ENCODE measurements at places on chromosomes 7 and 10.

GRCh38 chr7:74252893-74253292 is 1.3 kb downstream of the RFC2 start:
- no peak for DNase-seq

GRCh38 chr7:98909487-98909886 is 31.2 kb downstream of the TRRAP start:
- DNase-seq, result no peak

- DNase-seq, result no peak
Observed at GRCh38 chr7:151057506-151057988, at the start of gene CDK5. CDK5 (minus strand) TSS chr7:151057897; CDS start chr7:151057848, 49 bp downstream.

DNA sequence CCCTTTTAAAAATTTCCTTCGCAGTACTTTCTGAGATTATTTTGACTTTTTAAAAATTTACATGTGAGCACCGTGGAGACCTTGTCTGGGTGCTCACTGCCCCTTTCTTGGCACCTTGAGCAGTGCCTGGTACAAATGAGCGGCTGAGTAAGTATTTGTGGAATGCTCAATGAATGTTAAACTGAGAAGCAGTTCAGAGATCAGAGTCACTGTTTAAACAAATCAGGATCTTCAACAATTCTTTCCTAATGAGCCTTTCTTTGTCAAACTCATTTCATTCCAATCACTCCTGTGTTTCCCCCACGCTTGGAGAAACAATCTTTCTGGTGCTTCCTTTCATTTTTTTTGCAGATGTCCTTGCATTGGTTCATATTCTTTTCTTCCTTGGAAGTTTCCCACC is 611.3 kb upstream of the GALNT17 start:
- DNase-seq, result no peak

DNA sequence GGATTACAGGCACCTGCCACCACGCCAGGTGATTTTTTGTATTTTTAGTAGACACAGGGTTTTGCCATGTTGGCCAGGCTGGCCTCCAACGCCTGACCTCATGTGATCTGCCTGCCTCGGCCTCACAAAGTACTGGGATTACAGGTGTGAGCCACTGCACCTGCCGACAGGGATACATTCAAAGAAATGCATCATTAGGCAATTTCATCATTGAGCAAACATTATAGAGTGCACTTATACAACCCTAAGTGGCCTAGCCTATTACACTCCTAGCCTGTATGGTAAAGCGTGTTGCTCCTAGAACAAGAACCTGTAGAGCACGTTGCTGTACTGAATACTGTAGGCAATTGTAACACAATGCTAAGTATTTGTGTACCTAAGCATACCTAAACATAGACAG is 350.3 kb downstream of the GALNT17 start:
- no peak for DNase-seq

DNA sequence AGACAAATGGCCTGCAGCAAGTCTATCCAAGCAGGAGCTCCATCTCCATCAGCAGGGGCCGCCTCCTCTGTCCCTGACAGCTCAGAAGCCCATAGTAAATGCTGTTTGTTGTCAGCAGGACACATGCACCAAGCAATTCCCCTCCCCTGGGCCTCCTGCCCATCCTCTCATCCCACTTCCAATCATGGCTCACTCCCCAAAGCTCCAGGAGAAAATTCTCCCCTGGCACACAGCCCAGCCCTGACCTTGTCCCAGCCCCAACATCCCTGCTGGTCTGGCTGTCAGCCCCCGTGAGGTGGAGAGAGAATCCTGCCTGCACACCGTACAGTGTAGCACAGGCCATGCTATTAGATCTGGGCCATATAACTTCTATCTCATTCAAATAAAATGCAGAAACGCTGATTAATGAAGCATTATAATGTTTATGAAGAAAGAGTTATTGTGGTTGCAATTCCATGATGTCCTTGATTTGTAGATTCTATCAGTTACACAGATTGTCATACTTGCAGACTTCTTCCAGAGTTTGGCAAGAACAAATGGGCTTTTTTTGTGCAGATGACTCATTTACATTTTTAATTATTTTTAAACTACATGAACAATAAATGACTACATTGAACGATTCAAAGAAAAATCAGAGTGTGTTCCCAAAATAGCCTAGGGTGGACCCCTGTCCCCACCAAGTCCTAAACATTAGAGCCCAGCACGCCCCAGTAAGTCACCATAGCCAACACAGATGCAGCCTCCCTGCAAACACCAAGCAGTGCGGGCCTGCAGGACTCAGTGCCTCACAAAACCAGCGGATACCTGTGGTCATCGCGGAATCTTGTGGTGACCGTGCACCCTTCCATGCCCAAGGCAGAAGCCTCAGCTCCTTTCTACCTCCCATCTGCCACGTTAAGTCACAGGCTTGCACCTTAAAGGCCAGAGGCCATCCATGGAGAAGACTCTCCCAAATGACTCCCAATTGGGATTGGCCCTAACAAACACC is 70.1 kb downstream of the COBL start:
- DNase-seq, result peak; percentile 82

- no peak for DNase-seq
Observed at GRCh38 chr7:71326595-71326994, 194.7 kb downstream of the GALNT17 start.

Measured in heart left ventricle (tissue), 16 donors.